Posterior vena cava (tissue), 2 donors: ENCODE measurements at places on chromosomes 5 and 9. TPM values are rescaled to one million over a fixed set of nuclear protein-coding genes. Genes with fewer than 3 reads are reported as not detected.
A peak's percentile ranks its signal among the peaks of the same experiment; 100 is the strongest.

Gene MAPKAP1
- total RNA-seq, result 56.1 TPM

Gene NAIP
- 49.5 TPM for total RNA-seq

Gene PPP3R2
- not detected for total RNA-seq

DNA sequence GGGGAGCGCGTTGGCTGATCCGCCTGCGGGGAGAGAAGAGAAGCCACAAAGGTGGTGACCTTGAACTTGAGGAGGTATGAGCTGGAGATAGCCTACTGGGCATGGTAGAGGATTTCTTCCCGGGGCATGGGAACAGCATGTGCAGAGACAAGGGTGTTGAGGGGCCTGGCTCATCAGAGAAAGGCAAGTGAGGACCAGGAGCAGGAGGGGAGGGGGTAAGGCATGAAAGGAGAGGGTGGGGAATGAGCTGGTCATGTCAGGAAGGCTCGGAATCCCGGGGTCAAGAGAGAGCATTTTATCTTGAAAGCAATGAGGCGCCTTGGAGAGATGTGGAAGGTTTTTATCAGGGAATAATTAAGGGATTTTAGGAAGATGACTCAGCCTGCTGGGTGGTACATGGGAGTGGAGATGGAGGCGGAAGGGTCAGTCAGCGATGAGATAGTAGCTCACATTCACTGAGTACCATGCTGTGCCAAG is 121.1 kb downstream of the LHX2 start:
- DNase-seq, result peak; percentile 54

GRCh38 chr9:122883125-122883524 is 22.0 kb downstream of the RC3H2 start:
- no peak for DNase-seq
